ENCODE measurements at places on chromosomes 2 and 18.
A peak's percentile ranks its signal among the peaks of the same experiment; 100 is the strongest.

- peak; percentile 17 for DNase-seq
These were observed 3.8 kb downstream of the GALNT5 start for GRCh38 chr2:157261199-157261782.

DNA sequence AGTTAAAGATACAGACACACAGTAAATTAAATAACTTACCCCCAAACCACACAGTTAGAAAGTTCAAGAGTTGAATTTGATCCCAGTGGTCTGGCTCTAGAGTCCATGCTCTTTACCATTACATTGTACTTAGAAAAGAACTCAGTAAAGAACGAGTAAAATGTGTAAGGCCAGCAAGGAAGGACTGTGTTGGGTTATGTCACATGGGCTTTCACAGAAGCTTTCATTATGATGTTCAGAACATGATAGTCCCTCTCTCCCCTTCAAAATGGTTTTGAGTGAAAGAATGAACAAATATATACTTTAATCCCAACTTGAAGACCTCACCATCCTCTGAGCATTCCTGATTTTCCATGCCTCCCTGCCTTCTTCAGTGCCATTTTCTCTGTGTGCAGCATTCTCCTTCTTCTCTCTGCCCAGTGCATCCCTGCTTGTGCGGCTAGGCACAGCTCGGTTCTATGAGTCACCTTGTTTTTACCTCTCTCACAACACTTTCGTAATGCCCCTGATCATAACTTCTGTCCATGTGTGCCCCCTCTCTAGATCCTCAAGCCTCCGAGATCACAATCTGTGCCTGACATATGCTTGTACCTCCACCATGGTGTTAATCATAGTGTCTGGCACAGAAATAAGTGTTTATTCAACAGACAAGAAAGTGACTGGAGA lies 22.0 kb downstream of the RASGRP3 start:
- no peak for DNase-seq

GRCh38 chr2:226086190-226086589 lies 686.7 kb downstream of the NYAP2 start:
- no peak for DNase-seq

GRCh38 chr2:205654878-205655605 lies 27.3 kb upstream of the NRP2 start:
- DNase-seq = no peak

DNA sequence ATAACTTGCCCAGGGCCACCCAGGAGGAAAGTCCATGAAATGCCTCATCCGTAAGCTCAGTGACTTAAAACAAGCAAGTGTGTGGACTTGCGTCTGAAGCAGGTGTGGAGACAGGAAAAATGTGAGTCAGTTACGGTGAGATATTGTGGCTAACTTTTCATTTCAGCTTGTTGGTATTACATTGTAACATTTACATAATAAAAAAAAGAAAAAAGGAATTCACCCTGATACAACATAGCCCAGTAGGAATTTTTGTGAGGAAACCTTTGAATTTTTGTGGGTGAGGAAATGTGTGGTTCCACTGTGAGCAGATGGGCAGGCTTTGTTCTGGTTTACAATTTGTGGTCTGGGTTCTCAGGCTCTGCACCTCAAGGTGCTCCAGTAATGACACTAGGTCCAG lies 33.7 kb upstream of the LYPD6B start:
- no peak for DNase-seq

DNA sequence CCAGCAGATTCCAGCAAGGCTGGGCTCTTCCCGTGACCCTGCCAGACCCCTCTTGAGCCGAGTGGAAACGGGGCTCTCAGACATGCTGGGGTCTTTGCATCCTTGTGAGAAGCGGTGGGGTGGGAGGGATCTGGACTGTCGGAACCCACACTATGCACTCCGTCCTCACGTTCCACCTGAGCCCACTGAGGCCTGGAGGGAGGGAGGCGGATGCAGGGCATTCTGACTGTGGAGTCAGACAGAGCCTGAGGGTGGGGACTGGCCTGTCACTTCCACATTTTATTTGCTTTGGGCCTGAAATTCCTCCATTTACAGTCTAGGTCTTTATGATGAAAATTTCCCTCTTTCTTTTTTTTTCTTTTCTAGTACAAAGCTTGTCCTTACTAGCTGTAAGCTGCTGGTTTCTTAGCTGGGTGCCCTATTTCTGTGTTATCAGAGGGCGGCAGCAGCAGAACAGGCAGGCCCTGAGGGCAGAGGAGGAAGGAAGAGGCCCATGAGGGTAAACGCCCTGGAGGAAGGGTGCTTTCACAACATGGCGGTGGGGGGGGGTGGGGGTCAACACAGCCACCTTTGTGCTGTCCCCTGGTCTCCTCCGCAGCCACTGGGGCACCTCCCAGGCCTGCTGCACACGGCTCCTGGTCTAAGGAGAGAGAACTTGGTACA lies 373.5 kb upstream of the MYT1L start:
- no peak for DNase-seq

Data from H54 (cell line).